Left colon (tissue), 2 donors: ENCODE measurements at places on chromosomes 3 and 15.

DNA sequence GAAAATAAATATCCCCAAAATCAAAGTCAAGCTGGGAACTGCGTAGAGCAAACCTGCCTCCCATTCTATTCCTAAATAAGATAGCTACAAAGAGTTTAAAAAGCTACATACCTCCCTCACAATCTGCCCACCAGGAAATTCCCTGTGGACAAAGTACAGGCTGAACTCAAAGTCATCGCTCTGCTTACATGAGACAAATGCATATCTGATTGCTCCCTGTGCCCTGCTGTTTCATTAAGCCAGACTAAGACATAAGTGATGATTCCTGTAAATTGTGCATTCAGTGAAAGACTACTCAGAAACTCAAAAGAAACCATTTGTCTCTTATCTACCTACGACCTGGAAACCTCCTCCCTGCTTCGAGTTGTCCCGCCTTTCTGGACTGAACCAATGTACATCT, 28.5 kb upstream of the EIF4A2 start:
- DNase-seq, result no peak

- DNase-seq, result no peak
These were observed 68.5 kb downstream of the TRANK1 start for GRCh38 chr3:36876181-36876936.

GRCh38 chr15:96336596-96337364, 6.3 kb downstream of the NR2F2 start:
- no peak for DNase-seq

DNA sequence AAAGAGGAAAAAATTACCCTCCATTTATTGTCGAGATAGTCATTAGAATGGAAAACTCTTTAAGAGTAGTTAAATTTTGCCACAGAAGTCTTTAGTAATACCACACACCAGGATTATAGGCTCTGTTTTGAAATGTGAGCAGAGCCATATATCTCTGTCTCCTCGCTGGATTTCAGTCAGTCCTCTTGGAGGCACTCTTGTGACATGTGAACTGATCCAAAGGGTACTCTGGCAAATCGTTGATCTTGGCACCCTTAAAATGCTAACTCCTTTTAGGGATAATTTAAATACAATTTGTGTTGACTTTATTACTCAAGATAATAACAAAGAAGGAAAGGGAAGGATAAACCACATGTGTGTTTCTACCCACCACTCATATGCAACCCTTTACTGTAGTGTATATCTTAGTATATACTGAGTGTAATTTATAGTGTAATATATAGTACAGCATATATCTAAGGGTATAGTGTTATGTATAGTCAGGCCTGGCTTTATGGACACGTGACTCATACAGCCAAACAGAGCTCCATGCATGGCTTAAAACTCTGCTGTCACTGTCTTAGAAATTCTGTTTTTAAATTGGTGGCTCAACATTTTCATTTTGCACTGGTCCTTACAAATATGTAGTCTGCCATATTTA, 12.3 kb upstream of the KPNA4 start:
- DNase-seq, result no peak

- no peak for DNase-seq
These were observed 326.3 kb downstream of the UACA start for GRCh38 chr15:70437089-70437488.

GRCh38 chr15:78389322-78389721, 48.7 kb upstream of the IREB2 start:
- DNase-seq, result no peak

- DNase-seq, result no peak
These were observed 331.5 kb upstream of the RARB start for GRCh38 chr3:25096536-25096935.

DNA sequence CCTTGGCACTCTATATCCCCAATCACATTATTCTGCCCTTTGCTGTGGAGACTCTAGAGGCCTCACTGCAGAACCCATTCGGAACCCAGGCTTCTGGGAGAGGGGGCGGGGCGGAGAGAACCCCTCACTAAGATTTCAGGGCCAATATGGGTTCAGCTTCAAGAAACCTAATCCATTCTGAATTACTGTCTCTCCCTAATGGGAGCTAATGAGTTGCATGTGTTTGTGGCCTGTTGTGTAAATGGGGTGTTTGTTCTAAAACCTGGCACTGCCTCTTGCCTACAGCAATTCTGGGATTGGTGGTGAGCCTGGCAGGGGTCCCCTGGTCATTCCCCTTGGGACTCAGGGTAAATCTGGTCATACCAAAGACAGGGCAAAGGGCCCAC, 605 bp upstream of the RASL12 start:
- DNase-seq, result no peak

GRCh38 chr3:166123576-166123975, 286.4 kb upstream of the BCHE start:
- DNase-seq, result no peak

DNA sequence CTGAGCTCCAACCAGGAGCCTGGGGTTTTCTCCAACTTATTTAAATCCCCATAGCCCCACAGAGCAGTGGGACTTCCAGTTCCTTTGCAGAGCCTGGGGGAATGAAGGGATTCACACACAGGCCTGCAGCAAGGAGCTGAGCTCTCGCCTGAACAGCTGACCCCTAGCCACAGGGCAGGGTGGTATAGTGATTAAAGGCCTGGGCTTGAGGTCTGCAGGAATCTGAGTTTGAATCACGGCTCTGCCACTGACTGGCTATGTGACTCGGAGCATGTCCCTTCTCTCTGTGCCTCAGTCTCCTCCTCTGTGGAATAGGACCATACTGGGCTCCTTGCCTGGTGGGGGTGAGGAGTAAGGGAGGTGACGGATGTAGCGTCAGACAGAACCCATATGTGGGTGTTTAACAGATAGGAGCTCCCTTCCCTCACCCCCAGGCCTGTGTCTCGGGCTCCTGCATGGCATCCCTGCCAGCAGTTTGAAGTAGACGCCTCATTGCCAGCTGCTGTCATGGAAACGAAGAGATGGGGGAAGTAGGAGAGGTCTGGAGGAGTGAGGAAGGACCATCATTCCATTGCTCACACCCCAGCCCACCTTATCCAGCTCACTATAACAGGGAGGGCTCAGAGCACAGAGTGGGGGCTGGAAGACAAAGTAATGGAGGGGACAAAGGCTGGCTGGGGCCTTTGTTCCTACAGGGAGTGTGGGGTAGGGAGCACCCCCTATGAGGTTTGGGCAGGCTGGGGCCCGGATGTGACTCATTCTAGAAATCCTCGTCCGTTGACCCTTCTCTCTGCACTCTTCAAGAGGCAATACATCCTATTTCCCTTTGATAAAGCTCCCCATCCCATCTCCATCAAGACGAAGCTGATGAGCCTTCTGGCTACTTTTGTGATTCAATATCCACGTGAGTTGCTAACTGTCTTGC, 14.8 kb downstream of the HRH1 start:
- no peak for DNase-seq

DNA sequence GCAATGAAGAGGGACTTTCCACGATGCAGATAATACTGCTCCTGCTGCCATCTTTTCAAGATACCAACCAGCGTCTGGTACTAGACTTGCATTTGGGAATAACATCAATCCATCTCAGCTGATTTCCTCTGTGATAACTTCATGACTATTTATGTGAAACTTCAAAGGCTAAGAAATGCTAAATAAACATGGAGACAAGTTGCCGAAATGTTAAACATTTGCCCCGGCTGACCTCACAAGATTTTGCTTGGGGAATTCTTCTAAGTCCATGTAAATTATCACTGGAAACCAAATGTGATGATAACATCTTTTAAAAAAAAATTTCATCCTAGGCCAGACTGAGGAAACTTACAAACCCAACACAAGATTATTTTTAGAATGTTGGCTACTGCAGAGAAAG, 185.8 kb upstream of the PRICKLE2 start:
- no peak for DNase-seq

DNA sequence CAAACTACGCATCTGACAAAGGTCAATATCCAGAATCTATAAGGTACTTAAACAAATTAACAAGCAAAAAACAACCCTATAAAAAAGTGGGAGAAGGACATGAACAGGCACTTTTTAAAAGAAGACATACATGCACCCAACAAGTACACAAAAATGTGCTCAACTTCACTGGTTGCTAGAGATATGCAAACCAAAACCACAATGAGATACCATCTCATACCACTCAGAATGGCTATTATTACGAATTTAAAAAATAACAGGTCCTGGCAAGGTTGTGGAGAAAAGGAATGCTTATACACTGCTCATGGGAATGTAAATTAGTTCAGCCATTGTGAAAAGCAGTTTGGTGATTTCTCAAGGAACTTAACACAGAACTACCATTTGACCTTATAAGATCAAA, 175.6 kb upstream of the MLF1 start:
- no peak for DNase-seq

DNA sequence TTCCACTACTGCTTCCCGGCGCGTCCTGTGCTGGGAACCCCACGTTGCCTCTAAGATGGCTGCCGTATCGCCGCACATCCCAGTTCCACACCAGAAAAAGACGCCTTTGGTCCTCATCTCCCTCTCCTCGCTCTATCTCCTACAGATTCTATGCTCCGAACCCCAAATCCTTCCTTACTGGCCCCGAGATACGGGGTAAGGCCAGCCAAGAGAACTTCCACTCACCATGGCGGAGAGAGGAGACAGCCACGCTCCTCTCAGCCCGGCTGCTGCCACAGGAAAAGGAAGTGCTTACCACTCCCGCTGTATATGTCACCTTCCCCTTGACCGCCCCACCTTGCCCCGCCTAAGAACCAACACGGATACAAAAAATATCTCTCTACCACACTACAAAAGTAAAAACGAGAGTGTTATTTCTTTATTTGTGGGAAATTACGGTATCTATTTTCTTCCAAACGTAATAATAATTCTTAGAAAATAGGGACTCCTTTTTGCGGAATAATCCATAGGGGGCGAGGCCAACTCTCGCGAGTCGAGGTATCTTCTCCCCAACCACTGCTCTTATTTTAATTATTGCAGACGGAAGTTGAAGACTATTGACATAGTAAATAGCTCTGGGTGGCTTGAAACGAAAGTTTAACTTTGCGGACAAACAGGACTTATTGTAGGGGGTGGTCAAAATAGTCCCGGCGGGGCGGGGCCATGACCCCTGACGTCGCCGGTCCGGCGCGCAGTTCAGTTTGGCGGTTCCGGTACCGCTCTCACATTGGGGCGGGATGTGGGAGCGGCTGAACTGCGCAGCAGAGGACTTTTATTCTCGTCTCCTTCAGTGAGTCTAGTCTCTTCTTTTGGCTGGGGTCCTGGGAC, at the start of the genes RPL4 and ZWILCH:
TSS of gene RPL4 (minus strand) at position 293 of the 867 bp plus-strand sequence. CDS start at position 228, 65 bp downstream.
TSS of gene ZWILCH (plus strand) at position 764 of the 867 bp plus-strand sequence. CDS start at position 777, 13 bp downstream.
- DNase-seq, result peak; percentile 87

- no peak for DNase-seq
These were observed 235.5 kb downstream of the OPA1 start for GRCh38 chr3:193828477-193828876.

DNA sequence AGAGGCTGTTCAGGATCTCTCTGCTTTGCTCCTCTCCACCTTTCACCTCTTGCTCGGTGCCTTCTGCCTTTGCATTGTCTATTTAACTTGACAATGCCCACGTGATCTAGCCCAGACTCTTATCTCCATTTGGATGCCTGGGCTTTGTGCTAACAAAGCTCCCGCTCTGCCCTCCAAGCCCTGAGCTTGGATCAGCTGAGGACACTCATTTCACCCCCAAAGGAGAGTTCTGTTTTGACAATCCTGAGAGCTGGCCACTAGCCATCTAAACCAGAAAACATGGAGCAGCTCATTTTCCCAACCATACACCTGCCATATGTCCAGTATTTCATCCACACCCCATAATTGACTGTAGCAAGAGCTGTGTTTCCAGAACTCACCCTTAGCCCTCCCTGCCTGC, 12.8 kb downstream of the GPR176 start:
- DNase-seq, result no peak

- DNase-seq, result no peak
These were observed 797.4 kb downstream of the GRM7 start for GRCh38 chr3:7658294-7658693.

GRCh38 chr15:90400005-90400758, 12.1 kb downstream of the IQGAP1 start:
- DNase-seq, result no peak

- DNase-seq, result no peak
These were observed 96.0 kb downstream of the ABHD5 start for GRCh38 chr3:43786526-43787305.

DNA sequence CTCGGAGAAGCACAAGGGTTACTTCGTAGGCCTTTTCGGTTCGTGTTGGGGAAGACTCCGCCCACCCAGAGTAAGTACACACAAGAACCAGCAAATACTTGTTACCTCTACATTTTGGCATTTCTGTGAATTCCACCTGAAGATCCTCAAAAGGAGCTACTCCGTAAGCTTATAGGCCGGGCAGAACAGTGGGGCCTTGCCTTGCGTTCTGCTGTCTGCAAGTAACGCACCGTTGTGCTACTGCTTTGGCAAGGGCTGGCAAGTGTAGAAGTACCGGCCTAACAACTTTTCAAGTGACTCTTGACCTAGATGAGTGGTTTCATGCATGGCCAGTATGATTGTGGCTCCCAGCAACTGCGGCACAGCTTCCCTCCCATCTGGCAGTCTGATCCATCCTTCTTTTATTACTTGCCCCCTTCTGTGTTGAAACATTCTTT, 6.4 kb upstream of the DNAAF4 start:
- DNase-seq, result no peak

DNA sequence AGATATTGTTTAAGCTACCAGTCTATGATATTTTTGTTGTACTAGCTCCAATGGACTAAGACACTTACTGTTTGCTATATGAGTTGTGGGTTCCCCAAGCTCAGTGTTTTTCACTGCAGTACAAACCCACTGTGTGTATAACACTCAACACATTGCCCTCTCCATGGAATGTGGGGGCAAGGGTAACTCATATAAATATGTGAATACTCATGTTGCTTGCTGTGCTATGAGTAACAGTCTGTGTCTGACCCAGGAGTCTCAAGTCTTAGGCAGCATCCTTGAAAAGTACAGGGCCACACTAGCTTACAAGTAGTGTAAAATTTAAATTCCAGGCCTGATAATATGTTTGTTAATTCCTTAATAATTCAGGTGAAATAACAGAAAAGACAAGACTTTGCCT, 22.5 kb upstream of the CNTN3 start:
- DNase-seq, result no peak
